Anterior cingulate cortex (tissue), 58 donors: ENCODE measurements at places on chromosomes 1 and 21.

DNA sequence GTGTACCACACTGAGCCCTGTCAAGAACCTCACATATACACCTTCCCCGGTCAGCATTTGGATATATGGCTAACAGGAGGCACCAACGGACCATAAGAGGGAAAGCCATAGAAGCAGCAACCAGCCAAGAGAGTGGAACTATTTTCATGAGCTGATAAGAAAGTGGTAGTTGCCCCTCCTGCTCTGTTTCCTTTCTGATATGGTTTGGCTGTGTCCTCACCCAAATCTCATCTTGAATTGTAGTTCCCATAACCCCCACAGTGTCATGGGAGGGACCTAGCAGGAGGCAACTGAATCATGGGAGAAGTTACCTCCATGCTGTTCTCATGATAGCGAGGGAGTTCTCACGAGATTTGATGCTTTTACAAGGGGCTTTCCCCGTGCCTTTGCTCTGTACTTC lies 366.1 kb upstream of the DAB1 start:
- DNase-seq, result no peak

DNA sequence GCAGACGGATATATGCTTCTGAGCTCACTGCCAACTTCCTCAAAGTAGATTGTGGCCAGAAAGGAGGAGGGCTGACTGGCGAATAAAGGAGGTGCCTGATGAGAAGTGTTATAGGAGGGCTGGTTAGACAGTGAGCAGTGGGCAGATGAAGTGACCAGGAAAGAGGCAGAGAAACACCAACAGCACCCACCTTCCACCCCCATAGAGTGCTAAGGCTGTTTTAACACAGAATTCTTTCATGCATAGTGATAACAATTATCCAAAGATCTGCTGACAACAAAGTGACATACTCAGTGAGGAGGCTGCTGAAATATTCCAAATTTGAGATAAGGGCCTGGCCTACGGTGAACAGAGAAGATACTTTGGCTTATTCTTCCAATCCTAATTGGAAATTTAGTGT lies 21.2 kb upstream of the MTR start:
- no peak for DNase-seq

- no peak for DNase-seq
These were observed 5.0 kb downstream of the RAP1GAP start for GRCh38 chr1:21663951-21664805.

DNA sequence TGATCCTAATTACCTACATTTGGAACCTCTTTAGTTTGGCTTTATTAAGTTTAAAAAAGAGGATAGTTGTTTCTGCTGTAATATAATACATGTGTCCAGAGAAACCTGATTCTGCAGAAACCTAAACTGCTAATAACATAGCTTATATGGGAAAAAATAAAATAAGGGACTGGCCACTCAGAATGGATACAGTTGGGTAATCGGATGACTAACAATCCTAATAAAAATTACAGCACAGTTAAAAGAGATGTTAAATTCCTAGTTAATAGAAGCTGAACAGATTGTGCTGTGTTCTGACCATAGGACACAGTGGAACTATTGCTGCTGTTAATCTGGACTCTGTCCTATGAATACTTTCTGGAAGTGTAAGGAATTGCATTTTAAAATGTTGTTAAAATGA lies 16.0 kb downstream of the ARV1 start:
- no peak for DNase-seq

GRCh38 chr1:146036965-146037646 lies 15.6 kb upstream of the HJV start:
- peak; percentile 68 for DNase-seq

GRCh38 chr1:58783090-58783992 lies 506 bp downstream of the JUN start:
- peak; percentile 63 for DNase-seq

- no peak for DNase-seq
These were observed 1059.5 kb upstream of the ADGRL4 start for GRCh38 chr1:80066060-80066459.

GRCh38 chr1:64955097-64956009 lies 11.0 kb downstream of the JAK1 start:
- no peak for DNase-seq

GRCh38 chr1:59029411-59030167 lies 245.7 kb upstream of the JUN start:
- no peak for DNase-seq

GRCh38 chr1:66699213-66699612 lies 53.0 kb upstream of the DYNLT5 start:
- DNase-seq, result no peak

GRCh38 chr1:154431586-154432373 lies 26.6 kb downstream of the IL6R start:
- DNase-seq, result no peak

DNA sequence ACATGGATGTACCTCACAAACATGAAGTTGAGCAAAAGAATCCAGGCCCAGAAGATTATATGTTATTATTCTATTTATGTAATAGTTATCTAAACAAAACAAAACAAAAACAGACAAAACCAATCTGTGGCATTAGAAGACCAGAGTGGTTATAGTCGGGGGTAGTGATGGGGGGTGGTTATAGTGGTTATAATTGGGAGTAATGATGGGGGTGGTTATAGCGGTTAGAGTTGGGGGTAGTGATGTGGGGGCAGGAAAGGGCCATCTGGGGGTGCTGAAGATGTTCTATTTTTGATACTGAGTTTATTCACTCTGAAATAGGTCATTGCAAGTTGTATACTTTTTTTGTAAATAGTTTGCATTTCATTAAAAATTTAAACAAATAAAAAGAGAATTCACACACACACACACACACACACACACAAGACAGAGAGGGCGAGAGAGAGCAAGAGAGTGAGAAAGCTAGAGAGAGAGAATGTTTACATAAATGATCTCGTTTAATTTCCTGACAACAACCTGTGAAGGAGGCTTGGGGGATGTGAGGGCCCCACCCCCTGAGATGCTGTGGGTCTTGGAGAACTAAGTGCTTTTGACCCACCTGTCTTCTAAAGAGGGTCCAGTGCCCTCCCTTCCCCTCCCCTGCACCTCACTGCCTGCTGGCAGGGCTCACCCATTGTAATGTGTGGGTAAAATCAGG lies 37.4 kb downstream of the RHOU start:
- DNase-seq, result no peak

DNA sequence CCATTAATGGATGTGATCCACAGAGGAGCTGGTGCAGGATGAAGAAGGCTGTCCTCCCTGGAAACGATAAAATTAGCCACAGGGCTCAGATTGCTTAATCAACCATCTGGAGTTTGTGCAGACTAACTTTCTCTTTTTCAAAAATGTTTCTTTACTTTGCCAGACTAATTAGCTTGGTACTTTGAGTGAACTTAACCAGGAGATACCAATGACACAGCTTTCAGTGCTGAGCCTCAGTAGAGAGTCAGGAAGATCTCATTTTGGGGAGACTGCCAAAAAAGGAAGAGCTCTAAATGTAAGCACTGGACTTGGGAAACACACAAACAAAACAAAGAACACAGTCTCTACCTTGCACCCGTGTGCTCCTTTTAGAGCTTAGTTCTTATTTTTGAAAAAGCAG lies 248.1 kb upstream of the DEPDC1 start:
- DNase-seq, result no peak

DNA sequence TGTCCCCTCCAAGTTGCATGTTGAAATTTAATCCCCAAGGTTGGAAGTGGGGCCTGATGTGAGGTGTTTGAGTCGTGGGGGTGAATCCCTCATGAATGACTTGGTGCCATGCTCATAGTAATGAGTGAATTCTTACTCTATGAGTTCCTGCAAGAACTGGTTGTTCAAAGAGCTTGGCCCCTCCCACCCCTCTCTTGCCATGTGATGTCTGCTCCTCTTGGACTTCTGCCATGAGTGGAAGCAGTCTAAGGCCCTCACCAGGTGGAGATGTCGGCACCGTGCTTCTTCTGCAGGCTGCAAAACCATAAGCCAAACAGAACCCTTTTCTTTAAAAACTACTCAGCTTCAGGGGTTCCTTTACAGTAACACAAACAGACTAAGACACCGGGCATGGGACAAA lies 14.3 kb downstream of the G0S2 start:
- DNase-seq, result no peak

- no peak for DNase-seq
These were observed 60.5 kb downstream of the MAP3K7CL start for GRCh38 chr21:29190923-29191331.

- DNase-seq, result no peak
These were observed 237.0 kb downstream of the GPATCH2 start for GRCh38 chr1:217393896-217394295.

DNA sequence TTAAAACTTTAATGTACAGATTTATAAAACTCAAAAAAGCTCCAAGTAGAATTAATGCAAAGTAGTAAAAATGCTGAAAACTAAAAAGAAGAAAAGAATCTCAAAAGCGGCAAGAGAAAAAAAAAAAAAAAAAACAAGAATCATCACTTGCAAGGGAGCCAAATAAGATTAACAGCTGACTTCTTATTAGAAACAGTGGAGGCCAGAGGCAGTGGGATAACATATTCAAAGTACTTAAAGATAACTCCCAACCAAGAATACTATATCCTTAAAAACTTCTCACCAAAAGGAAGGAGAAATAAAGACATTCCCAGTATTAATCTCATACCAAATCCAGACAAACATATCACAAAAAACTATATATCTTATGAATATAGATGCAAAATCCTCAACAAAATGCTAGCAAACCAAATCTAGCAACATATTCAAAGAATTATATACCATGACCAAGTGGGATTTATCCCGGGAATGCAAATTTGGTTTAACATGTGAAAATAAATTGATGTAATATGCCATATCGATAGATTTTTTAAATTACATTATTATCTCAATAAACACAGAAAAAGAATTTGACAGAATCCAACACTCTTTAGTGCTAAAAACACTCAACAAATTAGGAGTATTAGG lies 62.7 kb downstream of the CAMK2N1 start:
- no peak for DNase-seq

GRCh38 chr1:242824435-242824834 lies 299.9 kb upstream of the PLD5 start:
- DNase-seq, result no peak

GRCh38 chr1:41856151-41856943 lies 62.4 kb downstream of the HIVEP3 start:
- DNase-seq, result no peak

- no peak for DNase-seq
These were observed at the start of gene TNFRSF9 for GRCh38 chr1:7940745-7941436. TSS of gene TNFRSF9 (minus strand) at chr1:7940839. CDS start at chr1:7939994, 845 bp downstream.

DNA sequence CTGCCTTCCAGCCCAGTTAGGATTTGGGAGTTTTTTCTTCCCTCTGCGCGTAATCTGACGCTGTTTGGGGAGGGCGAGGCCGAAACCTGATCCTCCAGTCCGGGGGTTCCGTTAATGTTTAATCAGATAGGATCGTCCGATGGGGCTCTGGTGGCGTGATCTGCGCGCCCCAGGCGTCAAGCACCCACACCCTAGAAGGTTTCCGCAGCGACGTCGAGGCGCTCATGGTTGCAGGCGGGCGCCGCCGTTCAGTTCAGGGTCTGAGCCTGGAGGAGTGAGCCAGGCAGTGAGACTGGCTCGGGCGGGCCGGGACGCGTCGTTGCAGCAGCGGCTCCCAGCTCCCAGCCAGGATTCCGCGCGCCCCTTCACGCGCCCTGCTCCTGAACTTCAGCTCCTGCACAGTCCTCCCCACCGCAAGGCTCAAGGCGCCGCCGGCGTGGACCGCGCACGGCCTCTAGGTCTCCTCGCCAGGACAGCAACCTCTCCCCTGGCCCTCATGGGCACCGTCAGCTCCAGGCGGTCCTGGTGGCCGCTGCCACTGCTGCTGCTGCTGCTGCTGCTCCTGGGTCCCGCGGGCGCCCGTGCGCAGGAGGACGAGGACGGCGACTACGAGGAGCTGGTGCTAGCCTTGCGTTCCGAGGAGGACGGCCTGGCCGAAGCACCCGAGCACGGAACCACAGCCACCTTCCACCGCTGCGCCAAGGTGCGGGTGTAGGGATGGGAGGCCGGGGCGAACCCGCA lies at the start of gene PCSK9:
Gene PCSK9 (plus strand): TSS at position 207 of the 741 bp plus-strand sequence. CDS start 290 bp downstream, at position 497.
- no peak for DNase-seq

DNA sequence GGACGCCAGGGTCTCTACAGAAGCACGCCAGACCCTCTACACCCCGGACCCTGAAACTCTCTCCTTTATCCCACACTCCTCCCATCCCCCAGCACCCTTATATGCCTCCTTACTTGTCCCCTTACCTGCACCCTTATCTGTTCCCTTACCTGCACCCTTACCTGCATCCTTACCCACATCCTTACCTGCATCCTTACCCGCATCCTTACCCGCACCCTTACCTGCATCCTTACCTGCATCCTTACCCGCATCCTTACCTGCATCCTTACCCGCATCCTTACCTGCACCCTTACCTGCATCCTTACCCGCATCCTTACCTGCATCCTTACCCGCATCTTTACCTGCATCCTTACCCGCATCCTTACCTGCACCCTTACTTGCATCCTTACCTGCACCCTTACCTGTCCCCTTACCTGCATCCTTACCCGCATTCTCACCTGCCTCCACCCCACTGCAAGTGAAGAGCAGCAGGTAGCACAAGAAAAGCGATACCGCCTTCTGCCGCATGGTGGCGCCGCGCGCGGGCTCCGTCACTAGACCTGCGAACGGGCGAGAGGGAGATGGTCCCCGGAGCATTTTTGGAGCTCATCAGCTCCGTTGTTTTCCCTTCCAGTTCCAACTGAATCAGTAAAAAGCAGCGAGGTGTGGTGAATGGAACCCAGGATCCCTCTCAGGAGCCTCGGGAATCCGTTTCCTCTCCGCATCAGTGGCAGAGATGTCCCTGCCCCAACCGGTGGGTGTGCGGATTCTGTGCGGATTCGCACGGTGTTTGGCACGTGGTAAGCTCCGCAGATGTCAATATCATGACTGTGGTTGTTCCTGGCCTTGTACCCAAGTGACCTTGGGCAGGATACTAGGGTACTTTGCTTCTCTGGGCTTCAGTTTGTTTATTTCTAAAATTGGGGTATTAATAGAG lies 2.9 kb downstream of the IFI6 start:
- DNase-seq, result peak; percentile 28

- no peak for DNase-seq
These were observed 2.9 kb upstream of the SYDE2 start for GRCh38 chr1:85203573-85204171.

- no peak for DNase-seq
These were observed 5.9 kb downstream of the MAN1C1 start for GRCh38 chr1:25622531-25622930.

GRCh38 chr1:150295476-150295875 lies 1.8 kb downstream of the MRPS21 start:
- DNase-seq, result no peak

- DNase-seq, result no peak
These were observed 29.4 kb upstream of the VASH2 start for GRCh38 chr1:212920896-212921295.

- DNase-seq, result no peak
These were observed 14.4 kb upstream of the SAMSN1 start for GRCh38 chr21:14560555-14560954.
